ENCODE measurements at places on chromosomes 1 and 21. TPM values are rescaled to one million over a fixed set of nuclear protein-coding genes. Genes with fewer than 3 reads are reported as not detected.

PROK1 gene
- not detected for total RNA-seq

GNAT2 gene
- total RNA-seq: not detected

CRYZ gene
- 38.9 TPM for total RNA-seq

COA7 gene
- 22.1 TPM for total RNA-seq

CLCA1 gene
- not detected for total RNA-seq

CELA3B gene
- not detected for total RNA-seq

NBPF10 gene
- 7.2 TPM for total RNA-seq

KIFAP3 gene
- total RNA-seq: 22.9 TPM

S100A7 gene
- not detected for total RNA-seq

RNF186 gene
- not detected for total RNA-seq
